GM13977 (cell line): ENCODE measurements at places on chromosomes 4 and X.

- no peak for DNase-seq
Measured at GRCh38 chr4:26531491-26532116, 41.3 kb upstream of the CCKAR start.

- no peak for DNase-seq
Measured at GRCh38 chr4:46817806-46818205, 91.2 kb downstream of the COX7B2 start.

GRCh38 chr4:83285055-83285407 is 433 bp upstream of the COQ2 start:
- peak; percentile 38 for DNase-seq

GRCh38 chr4:75016472-75016871 is 83.6 kb downstream of the PARM1 start:
- DNase-seq = no peak

GRCh38 chr4:148842843-148843242 is 400.6 kb upstream of the NR3C2 start:
- DNase-seq = no peak

GRCh38 chrX:76971393-76972376 is 475.5 kb upstream of the FGF16 start:
- DNase-seq = no peak

- no peak for DNase-seq
Measured at GRCh38 chr4:80927420-80927819, 103.1 kb upstream of the BMP3 start.

- no peak for DNase-seq
Measured at GRCh38 chr4:136383082-136383481, 1149.2 kb downstream of the PCDH18 start.

DNA sequence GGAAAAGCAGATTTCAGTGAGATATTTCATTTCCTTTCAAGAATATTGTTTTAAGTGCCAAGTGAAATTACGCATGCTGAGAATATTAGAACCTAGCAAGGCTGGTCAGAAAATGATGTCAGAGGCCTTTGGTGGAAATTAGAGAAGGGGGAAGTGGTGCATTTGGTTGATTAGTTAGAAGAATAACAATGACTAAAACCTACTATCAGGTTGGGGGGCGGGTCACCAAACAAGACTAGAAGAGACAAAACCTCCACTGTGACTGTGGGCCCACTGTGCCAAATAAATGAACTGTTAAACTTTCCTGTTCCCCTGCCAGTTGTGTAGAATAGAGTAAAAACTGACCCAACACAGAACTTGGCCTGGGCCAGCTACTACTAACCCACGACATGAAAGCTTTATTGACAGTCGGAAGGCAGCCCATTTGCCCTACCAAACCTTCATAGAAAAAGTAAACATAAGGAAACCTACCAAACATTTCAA is 2.9 kb downstream of the RAPGEF2 start:
- peak; percentile 77 for DNase-seq

- no peak for DNase-seq
Measured at GRCh38 chr4:133866328-133866699, 335.3 kb downstream of the PABPC4L start.

DNA sequence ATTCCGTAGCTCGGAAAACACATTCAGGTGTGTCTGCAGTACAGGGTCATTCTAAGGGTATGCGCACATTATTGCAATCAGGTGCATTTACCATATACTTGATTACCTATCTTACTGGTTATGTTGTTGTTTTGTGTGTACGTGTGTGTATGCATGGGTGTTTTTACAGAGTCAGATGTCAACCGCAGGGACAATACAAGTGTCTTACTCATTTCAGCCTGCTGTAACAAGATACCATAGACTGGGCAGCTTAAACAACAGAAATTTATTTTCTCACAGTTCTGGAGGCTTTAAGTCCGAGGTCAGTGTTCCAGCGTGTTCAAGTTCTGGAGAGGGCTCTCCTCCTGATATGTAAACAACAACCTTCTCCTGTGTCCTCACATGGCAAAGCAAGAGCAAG is 316.7 kb downstream of the DMD start:
- no peak for DNase-seq

GRCh38 chrX:123731258-123731986 is 1.4 kb downstream of the THOC2 start:
- peak; percentile 17 for DNase-seq

GRCh38 chr4:48904101-48904500 is 2.5 kb downstream of the OCIAD2 start:
- DNase-seq = no peak

DNA sequence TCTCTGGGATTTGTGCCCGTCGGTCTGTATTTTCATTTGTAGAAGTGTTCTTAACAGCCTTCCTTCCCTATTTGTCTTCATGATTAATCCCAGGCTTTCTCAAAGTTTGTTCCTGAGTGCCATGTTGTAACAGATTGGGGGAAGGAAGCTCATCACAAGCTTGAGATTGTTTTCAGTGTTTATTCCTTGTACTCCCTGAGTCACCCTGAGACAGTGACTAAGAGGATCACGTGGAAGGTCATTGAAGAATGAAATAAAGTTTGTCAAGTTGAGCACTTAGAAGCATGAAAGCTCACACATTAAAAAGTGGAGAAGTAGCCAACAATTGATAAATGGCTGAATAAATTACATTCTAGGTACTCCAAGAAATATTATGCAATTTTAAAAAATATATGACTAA is 153.5 kb upstream of the FAM241A start:
- DNase-seq = no peak

GRCh38 chrX:69045616-69046345 is 119.5 kb downstream of the PJA1 start:
- no peak for DNase-seq

- no peak for DNase-seq
Measured at GRCh38 chr4:142404191-142404611, 441.9 kb downstream of the INPP4B start.

- no peak for DNase-seq
Measured at GRCh38 chr4:166134285-166134684, 261.2 kb downstream of the TLL1 start.

- DNase-seq = peak; percentile 45
Measured at GRCh38 chr4:37244583-37245390, at the start of gene NWD2. NWD2 (plus strand) TSS chr4:37244743; CDS start chr4:37245068, 325 bp downstream.

GRCh38 chr4:23038626-23039491 is 346.1 kb downstream of the GBA3 start:
- DNase-seq = no peak

DNA sequence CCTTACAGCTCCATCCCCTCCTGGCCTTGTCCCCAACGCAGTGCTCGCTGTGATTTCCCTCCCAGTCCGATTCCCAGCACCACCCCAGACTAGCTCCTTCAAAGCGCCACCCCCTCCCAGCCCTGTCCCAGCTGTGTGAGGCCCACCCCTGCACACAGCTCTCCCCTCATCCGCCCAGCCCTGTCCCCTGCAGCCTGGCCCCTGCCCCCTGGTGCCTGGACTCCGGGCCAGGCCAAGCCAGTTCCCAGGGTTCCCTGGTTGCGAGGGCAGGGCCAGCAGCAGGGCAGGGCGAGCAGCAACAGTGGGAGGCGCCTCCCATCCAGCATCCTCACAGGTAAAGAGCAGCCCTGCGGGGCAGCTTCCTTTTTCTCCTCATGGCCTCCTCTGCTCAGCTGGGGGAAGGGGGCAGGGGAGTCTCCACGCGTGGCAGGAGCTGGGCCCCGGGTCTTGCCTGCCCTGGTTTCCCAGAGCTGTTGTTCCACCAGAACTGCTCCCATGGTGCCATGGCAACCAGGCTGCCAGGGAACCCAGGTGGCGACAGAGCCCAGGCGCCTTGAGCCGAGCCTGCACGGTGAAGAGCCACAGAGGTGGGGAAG is 24.8 kb downstream of the IQSEC2 start:
- DNase-seq = no peak

GRCh38 chr4:165472943-165473676 is 94.3 kb downstream of the CPE start:
- DNase-seq = no peak

GRCh38 chrX:47313056-47313455 is 57.3 kb upstream of the ZNF157 start:
- no peak for DNase-seq

DNA sequence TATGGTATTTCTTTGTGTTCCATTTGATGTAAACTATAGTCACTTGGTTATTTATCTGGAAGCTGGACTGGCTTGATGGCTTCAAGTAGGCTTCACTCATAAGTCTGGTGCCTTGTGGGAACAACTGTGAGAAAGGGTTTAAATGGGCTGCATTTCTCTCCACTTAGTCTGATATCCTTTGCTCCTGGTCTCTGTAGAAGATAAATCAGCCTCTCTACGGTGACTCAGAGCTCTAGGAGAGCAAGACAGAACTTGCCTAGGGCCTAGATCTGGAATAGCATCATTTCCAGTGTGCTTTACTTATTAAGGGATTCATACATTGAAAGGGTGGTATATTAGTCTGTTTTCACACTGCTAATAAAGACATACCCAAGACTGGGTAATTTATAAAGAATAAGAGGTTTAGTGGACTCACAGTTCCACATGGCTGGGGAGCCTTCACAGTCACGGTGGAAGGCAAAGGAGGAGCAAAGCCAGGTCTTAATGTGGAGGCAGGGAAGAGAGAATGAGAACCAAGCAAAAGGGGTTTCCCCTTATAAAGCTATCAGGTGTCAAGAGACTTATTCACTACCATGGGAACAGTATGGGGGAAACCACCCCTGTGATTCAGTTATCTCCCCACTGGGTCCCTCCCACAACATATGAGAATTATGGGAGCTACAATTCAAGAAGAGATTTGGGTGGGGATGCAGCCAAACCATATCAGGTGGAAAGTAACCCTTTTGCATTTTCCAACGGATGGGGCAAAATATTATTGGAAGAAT is 1746.4 kb upstream of the PCDH7 start:
- no peak for DNase-seq

GRCh38 chr4:72449705-72450104 is 119.3 kb downstream of the ADAMTS3 start:
- no peak for DNase-seq

GRCh38 chr4:37837446-37837845 is 11.0 kb downstream of the PGM2 start:
- no peak for DNase-seq

DNA sequence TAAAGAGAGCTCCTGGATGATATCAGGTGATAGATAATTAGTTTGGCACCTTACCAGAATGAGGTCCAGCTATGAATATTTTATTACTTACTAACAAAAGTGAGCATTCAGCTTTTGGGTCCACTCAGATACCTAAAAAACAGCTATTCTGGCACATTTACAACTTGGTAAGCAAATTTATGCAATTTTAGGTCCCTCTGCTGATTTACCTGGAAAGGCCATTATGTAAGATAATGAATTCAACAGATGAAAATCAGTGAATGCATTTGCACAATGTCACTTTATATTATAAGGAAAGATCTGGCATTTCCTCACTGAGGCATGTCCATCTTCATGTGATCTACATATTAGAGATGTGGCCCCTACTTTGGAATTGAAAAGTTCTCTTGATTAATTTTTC is 517.0 kb downstream of the SPRY1 start:
- DNase-seq = no peak

GRCh38 chrX:43581888-43582539 is 74.1 kb upstream of the MAOA start:
- no peak for DNase-seq

DNA sequence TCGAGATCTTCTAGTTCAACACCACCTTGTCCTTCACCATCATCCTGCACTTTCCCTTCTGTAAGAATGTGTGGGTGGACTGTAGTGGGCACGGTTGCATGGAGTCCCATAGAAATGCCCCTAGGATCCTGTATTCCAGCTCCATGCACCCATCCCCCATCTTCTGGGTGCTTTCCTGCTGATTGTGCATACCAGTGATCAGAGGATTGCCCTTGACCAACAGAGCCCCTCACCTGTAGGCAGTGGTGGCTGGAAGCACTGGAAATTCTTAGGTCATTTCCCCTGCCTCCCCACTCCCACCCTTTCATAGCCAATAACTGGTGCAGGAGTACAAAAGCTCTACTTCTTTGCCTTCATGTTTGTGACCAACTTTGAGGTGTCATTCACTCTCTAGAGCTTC is 213.4 kb upstream of the ARSJ start:
- DNase-seq = no peak

- no peak for DNase-seq
Measured at GRCh38 chr4:110480031-110480549, 4.1 kb downstream of the ENPEP start.

DNA sequence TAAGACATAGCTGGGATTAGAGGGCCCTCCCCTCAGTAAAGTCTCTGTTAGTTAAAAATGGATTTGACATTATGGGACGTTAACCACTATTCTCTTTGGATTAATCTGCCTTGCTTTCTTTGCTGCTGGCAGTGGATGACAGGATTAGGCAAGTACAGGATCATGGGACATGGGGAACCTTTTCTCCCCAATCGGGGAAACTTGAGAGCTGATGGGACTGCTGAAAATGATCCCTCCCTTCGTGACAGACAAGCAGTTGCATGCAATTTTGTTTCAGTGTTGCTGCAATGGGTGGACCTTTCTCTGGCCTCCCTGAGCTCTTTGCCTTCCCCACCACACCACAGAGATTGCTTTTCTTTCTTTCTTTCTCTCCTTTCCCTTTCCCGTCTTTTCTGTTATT is 120.2 kb upstream of the BANK1 start:
- no peak for DNase-seq

DNA sequence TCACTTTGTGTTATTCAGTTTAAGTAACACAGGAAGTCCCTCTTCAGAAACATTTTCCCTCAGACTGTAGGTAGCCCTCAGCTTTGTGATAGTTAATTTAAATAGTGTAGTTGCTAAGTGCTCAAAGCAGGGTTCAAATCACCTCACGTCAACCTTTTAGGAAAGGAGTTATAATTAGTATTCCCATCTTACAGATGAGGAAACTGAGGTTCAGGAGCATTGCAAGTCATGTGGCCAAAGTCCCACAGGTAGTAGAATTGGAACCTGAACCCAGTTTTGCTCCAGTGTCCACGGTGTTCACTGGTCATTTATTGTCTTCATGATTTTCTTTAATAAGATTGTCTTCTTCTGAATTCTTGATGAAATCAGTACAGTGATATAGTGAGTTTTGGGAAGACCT is 4.3 kb upstream of the DCHS2 start:
- DNase-seq = no peak

DNA sequence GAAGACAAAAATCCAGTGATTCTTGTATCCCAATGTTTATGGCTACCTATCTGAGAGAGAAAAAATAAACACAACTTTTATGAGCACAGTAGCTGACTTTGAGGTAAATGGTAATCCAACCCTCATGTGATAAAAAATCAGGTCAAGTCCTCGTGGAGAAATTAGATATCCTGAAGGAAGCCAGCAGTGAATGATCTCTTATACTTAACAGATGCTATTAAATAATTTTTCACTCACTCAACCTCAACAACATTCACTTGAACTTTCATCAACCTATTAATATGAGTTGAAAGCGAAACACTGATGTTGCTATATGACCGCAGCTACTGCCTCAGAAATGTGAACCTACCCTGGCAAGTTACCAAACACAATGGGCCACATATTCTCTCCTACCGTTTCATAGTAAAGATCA is 105.4 kb downstream of the GPC3 start:
- DNase-seq = no peak

- DNase-seq = no peak
Measured at GRCh38 chrX:39912126-39912525, 185.6 kb downstream of the BCOR start.

- DNase-seq = no peak
Measured at GRCh38 chrX:110403441-110404238, 45.0 kb downstream of the RTL9 start.

- DNase-seq = no peak
Measured at GRCh38 chrX:133606990-133607389, 191.7 kb upstream of the GPC4 start.
